Dorsolateral prefrontal cortex (tissue), 122 donors: ENCODE measurements at places on chromosomes 2 and 18. TPM values are rescaled to one million over a fixed set of nuclear protein-coding genes. Genes with fewer than 3 reads are reported as not detected.
A peak's percentile ranks its signal among the peaks of the same experiment; 100 is the strongest.

GRCh38 chr2:154402213-154402612 is 296.3 kb upstream of the KCNJ3 start:
- no peak for DNase-seq

GRCh38 chr2:393711-394696 is 106.1 kb upstream of the ALKAL2 start:
- DNase-seq = no peak

DNA sequence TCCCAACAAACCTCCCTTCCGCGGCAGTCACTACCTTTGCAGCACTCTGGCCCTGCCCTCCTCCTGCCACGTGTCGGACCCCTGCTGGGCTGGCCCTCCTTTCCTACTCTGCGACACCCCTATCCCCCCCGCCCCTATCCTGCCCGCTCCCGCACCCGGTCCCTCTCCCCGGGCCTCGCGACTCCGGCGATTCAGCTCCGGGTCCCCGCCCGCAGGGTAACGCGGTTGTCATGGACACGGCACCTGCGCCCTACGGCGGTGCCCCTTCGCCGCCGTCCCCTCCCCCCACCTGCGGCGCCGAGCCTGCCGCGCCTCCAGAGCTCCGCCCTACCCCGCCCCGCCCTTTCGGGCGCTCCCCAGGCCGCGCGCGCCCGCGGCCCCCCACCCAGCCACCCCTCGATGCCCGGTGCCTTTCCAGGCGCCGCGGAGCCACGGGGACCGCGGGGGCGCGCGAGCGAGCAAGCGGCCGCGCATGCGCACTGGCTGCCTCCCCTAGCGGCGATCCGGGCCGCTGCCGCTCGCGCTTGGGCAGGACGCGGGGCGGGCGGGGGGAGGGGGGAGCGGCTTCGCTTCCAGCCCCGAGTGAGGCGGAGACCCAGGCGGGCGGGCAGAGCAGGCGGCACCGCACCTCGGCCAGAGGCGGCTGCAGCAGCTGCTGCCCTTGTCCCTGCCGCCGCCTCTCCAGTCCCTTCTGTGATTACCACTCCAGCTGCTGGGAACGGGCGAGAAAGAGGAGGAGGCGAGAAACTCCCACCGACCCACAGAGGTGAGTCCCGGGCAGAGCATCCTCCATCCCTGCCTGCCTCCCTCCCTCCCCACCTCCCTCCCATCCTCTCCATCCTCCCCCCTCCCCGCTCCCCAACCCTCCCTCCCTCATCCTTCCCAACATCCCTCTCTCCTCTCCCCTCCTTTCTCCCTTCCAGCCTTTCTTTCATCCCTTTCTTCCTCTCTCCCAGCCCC is at the start of gene CTNNA2:
TSS of gene CTNNA2 (plus strand) at position 610 of the 960 bp plus-strand sequence.
- DNase-seq = peak; percentile 57

- DNase-seq = no peak
Observed at GRCh38 chr18:35716169-35716831, 134.8 kb downstream of the GALNT1 start.

- DNase-seq = no peak
Observed at GRCh38 chr18:13437796-13438506, 219.4 kb downstream of the LDLRAD4 start.

GRCh38 chr2:215557701-215558100 is 121.8 kb upstream of the FN1 start:
- DNase-seq = no peak

GRCh38 chr2:100245681-100246080 is 76.6 kb downstream of the LONRF2 start:
- DNase-seq = no peak

GRCh38 chr2:9405636-9406035 is 17.7 kb downstream of the ITGB1BP1 start:
- DNase-seq = no peak

GRCh38 chr18:10265560-10266333 is 188.7 kb upstream of the APCDD1 start:
- DNase-seq = no peak

DNA sequence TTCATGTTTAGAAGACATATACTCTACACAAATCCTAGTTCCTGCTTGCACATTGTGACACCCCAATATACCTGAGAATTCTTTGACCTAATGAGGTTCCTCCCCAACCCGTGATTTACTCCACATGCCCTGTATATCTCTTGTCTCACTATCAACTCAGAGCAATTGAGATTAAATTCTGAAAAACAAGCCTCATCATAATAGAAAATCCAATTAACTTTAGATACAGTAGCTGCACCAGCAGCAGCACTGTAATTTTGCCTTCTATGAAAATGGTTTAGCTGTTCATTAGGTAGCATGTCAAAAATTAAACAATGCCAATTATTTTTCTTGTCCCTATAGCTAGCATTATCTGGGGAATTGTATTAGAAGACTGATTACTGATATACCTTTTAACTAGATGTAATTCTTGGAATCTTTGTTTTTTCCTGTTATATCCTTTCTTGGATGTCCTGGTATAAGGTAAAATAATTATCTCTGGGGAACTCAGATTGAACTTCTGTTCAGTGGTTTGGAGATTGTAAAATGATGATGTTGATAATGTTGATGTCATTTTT is 218.9 kb upstream of the TANK start:
- DNase-seq = no peak

GRCh38 chr2:191758518-191759507 is 80.9 kb downstream of the NABP1 start:
- no peak for DNase-seq

DNA sequence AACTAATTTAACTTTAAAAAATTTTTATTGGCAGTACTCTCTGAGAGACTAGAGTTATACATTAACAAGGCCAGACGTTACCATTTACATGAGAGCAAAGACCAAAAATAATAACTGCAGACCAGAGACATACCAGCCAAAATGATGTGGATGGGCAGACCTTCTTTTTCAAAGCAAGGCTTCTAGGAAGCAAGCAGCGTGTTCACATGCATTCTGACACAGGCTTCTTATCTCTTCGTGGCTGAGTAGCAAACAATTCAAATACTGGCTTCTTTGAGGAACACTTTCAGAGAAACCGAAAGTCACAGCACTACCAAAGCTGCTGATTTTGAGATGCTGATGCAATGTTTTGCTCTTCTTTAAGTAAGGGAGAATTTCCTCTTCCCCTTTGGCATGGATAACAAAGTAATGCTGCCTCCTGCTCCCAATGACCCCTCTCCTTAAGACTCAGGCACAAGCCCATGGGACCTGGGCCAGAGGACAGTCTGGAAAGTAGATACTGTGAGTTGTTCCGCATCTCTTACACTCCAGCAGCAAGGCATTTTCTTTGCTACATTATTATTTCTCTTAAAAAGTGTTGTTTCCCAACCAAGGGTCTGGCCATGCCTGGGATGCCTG is 181.9 kb downstream of the MREG start:
- DNase-seq = no peak

- DNase-seq = no peak
Observed at GRCh38 chr2:74577448-74577847, 22.9 kb downstream of the DOK1 start.

DNA sequence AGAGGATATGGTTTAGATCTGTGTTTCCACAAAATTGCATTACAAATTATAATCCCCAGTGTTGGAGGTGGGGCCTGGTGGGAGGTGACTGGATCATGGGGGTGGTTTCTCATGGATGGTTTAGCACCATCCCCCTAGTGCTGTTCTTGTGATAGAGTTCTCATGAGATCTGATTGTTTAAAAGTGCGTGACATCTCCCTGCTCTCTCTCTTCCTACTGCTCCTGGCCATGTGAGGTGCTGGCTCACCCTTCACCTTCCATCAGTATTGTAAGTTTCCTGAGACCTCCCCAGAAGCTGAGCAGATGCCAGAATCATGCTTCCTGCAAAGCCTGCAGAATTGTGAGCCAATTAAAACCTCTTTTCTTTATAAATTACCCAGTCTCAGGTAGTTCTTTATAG is 33.1 kb downstream of the LHCGR start:
- DNase-seq = no peak

GRCh38 chr2:38438133-38438882 is 61.2 kb upstream of the ATL2 start:
- DNase-seq = no peak

DNA sequence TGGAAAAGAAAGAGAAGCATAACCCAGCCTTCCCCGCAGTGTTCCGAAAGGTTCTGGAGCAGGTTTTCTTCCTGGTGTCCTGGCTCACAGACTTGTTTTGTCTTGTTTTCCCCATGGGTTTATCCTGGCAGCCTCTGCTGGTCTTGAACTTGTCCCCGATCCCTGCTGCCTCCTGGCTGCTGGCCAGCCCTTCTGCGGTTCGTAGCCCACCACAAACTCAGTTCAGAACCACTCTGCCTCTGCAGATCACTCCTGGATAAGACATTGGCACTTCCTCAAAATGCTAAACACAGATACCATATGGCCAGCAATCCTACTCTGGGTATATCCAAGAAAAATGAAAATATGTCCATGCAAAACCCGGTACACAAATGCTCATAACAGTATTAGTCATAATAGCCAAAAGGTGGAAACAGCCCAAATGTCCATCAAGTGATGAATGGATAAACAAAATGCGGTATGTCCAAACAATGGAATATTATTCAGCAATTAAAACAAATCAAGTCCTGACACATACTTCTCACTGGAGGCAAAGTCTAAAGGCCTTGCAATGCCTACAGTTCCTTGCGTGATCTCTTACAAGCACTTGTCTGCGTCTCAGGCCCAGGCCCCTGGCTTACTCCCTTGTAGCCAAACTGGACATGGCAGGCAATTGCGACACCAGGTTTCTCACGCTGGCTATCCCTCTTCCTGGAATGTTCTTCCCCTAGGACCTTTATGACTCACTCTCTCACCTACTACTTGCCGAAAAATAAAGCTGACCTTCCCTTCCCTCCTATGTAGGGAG is 28.0 kb upstream of the ARHGEF4 start:
- no peak for DNase-seq

DNA sequence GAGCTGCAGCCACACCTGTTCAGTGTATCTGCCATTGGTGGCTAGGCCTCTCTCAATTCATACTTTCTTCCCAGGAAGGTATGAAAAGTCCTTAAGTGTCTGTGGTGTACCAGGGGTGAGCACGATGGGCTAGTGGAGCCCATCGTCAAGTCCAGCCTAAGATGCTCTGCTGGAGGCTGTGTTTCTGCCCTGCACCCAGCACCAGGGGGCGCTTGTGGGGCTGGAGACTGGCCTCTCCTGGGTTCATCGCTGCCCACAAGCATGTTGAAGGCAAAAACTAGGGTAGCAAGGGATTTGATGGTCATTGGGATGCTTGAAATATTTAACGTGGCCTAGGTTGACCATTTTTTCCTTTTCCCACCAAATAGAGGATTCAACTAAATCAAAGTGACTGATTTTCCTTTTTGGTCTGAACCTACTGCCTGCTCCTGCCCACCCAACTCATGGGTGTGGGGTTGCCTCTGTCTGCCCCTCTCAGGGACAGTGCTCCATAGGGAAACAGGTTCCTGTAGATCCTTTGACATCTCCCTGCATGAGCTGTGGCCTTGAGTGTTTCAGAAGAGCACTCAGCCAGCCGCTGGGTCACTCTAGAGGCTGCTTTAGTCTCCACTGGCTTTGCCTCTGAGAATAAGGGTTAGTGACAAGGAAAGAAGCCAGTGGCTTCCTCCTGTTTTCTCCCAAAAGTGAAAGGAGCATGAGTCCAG is 59.0 kb downstream of the TPGS2 start:
- DNase-seq = no peak

GRCh38 chr2:236001166-236001828 is 166.9 kb downstream of the GBX2 start:
- DNase-seq = no peak

DNA sequence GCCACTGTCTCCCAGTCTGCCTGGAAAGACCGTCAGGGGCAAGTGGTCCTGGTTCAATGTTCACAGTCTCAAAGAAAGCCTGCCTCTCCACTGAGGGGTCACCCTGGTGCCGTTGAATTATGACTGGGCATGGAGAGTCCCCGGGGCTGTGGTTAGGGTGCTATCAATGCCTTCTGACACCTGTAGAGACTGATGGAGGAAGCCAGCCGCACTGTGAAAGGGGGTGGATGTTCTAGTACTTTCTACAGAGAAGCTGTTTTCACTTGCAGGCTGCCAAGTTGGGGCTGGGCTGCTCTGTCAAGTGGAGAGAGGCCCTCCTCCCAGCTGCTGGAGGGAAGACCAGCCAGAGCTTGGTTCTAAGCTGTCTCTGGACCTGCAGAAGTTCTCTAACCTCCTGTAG is 80.5 kb downstream of the BCL2L11 start:
- no peak for DNase-seq

GRCh38 chr2:143881246-143881645 is 638.7 kb downstream of the ZEB2 start:
- DNase-seq = no peak

- no peak for DNase-seq
Observed at GRCh38 chr2:120452945-120453634, 107.2 kb downstream of the INHBB start.

DNA sequence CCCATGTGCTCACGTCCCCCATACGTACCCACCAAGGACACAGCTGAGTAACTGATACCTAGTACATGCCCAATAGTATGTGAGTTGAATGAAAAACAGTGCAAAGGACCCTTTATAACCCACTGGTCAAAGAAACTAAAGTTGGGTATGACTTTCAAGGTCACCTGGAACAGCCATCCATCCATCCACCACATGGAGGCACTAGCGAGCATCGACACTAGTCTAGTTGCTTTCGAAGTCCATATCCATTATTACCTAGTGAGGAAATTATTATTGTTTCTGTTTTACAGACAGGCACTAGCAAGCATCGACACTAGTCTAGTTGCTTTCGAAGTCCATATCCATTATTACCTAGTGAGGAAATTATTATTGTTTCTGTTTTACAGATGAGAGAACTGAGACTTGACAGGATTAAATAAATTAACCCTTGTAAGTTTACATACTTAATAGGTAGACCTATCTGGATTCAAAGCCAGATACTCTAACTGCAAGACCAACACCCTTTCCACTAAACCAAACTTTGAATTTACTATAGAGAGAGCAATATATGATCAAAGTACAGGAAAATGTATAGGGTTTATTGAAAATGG is 233.7 kb downstream of the METTL4 start:
- DNase-seq = no peak

The KCTD1 gene
- total RNA-seq = 91.6 TPM

The ZNF892 gene
- total RNA-seq = 22.6 TPM

The SERPINB11 gene
- not detected for total RNA-seq

The TDRD15 gene
- total RNA-seq = not detected

The FKBP7 gene
- 5.2 TPM for total RNA-seq

The UGT1A7 gene
- total RNA-seq = not detected

The CHRND gene
- total RNA-seq = 0.32 TPM

The SLC14A1 gene
- total RNA-seq = 15.4 TPM

The SNTG2 gene
- 7.5 TPM for total RNA-seq

The GREB1 gene
- 35.1 TPM for total RNA-seq

The POTEC gene
- total RNA-seq = not detected

The SULT1C4 gene
- 13.0 TPM for total RNA-seq

The PSMA8 gene
- total RNA-seq = not detected

The POTEE gene
- total RNA-seq = 0.17 TPM

The ST8SIA5 gene
- total RNA-seq = 78.9 TPM

The SETBP1 gene
- total RNA-seq = 53.4 TPM

The CYS1 gene
- total RNA-seq = 5.3 TPM

The PSTPIP2 gene
- total RNA-seq = 2.5 TPM
